ENCODE measurements at places on chromosomes 6 and 20.
A peak's percentile ranks its signal among the peaks of the same experiment; 100 is the strongest.

DNA sequence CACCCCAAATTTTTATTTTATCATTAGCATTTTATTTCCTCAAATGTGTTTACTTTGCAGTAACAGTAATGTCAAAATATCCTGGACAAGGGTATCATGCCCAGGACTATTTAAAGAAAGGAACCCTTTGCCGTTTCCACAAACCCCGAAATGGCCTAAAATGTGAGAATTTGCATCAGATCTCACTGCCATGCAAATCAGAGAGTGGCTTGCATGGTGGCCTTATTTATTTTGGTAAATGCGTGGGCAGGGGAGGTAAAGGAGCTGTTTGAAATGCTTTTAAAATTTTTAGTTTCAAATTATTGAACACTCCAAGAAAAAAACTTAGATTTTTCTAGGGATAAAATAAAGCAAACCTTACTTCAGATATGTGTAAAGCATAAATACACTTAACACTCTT, 43.8 kb downstream of the ADAT2 start:
- no peak for DNase-seq

GRCh38 chr6:32908897-32909296, 31.9 kb downstream of the HLA-DMB start:
- DNase-seq, result no peak

- peak; percentile 43 for DNase-seq
Observed at GRCh38 chr6:3324262-3324942, 65.7 kb downstream of the PSMG4 start.

- no peak for DNase-seq
Observed at GRCh38 chr6:157291356-157291755, 32.0 kb downstream of the TMEM242 start.

GRCh38 chr20:3358676-3359340, 48.7 kb downstream of the DNAAF9 start:
- no peak for DNase-seq

GRCh38 chr20:22584922-22585785, 782 bp upstream of the FOXA2 start:
- no peak for DNase-seq

- DNase-seq, result no peak
Observed at GRCh38 chr6:1015825-1016224, 296.1 kb upstream of the FOXQ1 start.

- no peak for DNase-seq
Observed at GRCh38 chr6:79301290-79301689, 66.8 kb upstream of the HMGN3 start.

GRCh38 chr6:154974485-154975149, 20.5 kb upstream of the TIAM2 start:
- DNase-seq, result no peak

DNA sequence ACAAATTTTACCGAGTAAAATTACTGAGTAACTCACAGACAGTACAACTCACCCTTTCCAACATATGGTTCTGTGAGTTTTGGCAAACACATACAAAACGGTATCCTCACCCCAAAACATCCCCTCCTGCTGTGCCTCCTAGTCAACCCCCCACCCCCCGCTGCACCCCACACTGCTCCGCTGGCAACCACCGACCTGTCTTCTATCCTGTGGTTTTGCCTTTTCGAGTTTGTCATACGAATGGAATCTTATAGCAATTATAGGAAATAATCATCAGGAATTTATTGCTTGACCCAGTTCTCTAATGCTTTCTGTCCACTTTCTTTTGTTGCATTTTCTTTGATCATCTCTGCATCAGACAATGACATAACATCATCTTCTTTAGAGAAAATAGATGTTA, 312.3 kb downstream of the KIF16B start:
- peak; percentile 56 for DNase-seq

- no peak for DNase-seq
Observed at GRCh38 chr6:116101302-116101718, 657 bp downstream of the NT5DC1 start.

DNA sequence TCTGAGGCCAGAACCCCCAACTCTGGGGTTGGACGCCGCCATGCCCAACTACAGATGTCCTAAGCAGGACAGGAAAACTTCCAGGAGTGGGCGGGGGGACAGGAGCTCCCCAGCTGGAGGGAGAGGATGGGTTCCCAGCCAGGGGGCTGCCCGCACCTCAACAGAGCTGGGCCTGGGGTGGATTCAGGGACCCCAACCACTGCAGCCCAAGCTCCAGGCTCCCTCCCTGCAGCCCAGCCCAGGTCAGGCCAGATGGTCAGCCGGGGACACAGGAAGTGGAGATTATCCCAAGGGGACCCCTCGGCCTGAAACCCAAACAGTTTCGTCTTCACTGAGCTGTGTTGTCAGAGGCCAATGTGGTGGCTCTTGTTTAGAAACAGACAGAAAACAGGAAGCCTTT, 9.4 kb downstream of the LAMA5 start:
- no peak for DNase-seq

GRCh38 chr6:32668226-32668747, 1.8 kb upstream of the HLA-DQB1 start:
- DNase-seq, result no peak

DNA sequence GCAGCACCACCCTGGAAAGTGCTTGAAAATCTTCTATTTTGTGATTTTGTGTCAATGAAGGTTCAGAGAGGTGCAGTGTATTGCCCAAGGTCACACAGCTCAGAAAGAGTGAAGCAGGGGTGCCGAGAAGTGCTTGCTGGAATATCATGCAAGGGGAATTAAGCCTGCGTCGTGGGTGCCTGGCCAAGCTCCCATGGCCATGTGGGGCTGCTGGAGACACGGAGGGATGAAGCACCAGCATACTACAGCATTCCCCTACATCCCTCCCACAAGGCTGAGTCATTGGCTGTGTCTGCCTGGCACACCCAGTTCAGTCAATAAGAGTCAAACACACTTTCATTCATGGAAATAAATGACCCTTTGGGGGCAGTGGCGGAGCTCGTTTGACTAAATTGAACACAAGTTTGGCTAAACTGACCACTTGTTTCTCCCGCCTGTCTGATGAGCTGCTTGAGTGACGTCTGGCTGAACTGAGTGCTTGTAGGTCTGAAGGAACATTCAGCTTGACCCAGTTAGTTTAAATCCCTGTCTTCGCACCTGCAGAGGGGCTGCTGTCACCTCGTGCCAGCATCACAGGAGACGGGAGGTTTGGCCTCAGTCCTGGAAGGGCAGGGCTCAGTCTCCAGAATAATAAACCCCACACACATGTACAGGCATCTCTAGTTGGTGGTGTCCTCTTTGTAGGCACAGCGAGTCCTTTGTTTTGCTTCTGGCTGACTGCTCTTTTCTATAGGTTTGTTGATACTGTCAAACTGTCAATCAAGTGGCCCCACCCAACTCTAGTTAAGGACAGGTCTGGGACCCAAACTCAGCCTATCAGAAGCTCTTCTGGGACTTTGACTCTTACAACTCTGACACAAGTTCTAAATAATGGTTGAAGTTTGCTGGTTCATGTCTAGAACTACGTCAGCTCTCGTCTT, 8.4 kb upstream of the TGM2 start:
- DNase-seq, result no peak

DNA sequence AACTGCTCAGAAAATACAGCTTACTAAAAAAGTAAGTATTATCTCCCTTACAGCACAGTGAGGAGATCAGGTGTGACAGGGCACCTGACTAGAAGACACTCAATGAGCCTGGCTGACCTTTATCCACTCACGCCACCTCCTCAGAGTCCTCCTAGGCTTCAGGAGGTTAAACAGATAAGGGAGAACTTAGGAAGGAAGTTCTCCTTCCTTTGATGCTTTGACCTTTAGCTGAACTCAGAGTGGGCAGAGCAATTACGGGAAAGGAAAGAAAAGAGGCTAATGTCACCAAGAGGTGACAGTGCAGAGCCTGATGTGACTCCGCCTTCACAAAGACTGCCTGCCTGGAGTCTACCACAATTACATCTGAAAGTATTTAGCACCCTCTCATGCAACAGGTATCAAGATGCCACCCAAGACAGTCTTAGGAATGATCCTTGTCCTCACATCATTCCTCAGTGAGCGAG, 36.7 kb downstream of the MAN1A1 start:
- no peak for DNase-seq

All from fibroblast of skin of left biceps (primary cell).